ENCODE measurements at places on chromosomes 5 and 9. TPM values are rescaled to one million over a fixed set of nuclear protein-coding genes. Genes with fewer than 3 reads are reported as not detected.

DNA sequence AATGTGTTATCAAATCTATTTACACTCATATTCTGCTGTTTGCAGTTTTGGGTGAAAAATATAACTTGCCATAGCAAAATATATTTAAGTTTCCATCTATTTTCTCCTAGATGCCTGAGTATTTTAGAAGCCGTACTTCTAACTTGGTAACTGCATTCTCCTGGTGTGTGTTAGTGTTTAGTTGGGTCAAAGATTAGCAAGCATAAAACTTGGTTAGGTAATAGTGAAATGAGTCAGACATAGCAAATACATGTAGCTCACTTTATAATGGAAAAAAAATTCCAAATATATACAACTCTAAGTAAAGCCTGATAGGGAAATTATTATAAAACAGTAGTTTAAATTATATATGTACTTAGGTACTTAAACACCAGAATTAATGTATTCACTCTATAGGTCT, 640.7 kb upstream of the ST8SIA4 start:
- no peak for DNase-seq

DNA sequence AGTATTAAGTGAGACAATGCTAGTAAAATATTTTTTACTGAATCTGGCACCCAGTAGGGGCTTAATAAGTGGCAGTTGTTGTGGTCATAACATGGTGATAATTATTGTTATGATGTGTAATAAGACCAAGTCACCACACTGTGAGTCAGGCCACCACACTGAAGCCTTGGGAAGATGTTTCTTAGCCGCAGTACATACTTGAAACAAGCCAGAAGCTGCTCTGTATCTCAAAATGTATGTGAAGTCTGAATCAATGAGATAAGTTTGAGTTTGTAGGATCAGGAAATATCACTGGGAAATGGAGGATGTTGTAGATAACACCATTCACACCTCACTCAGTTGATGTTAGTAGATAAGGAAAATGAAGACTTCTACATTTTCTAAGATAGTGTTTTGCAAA, 51.3 kb upstream of the PTPN3 start:
- DNase-seq: no peak

DNA sequence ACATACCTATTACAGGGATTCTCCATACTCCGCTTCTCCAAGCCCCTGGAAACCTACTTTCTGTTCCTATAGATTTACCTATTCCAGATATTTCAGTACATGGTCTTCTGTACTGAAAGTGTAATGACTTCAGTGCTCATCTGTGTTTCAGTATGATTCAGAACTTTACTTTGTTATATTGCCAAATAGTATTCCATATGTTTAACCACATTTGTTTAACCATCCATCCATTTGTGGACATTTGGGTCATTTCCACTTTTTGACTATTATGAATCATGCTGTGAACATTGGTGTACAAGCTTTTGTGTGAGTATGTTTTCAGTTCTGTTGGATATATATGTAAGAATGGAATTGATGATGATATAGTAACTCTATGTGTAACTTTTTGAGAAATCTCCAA, 188.9 kb downstream of the PDZD2 start:
- no peak for DNase-seq

DNA sequence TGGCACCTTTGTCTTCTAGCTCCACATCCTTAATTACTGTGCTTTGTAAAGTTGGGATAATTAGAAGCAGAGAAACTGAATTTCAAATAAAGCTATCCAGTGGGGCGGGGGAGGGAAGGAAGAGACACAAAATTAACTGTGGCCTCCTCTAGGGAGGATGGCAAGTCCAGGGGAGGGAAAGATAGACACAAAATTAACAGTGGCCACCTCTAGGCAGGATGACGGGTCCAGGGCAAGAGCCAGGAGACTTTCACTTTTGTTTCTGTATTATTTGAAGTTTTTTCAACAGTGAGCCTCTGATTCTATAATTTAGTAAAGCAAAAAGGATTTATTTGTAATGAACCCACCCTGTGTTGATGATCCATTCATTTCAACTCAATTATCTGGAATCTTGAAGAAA, 335.9 kb downstream of the MSX2 start:
- DNase-seq: no peak

- peak; percentile 68 for DNase-seq
Observed at GRCh38 chr9:114385397-114386181, 2.2 kb downstream of the AKNA start.

- DNase-seq: no peak
Observed at GRCh38 chr9:132717326-132717945, 47.2 kb downstream of the GTF3C4 start.

The EFNA5 gene
- 37.0 TPM for total RNA-seq

The RBM18 gene
- 36.2 TPM for total RNA-seq

Data from heart right ventricle (tissue), 16 donors.